Stimulated activated CD8-positive, alpha-beta memory T cell treated with anti-CD3 and anti-CD28 coated beads, Interleukin-4, amount 100 ng/mL, for 1 hour (primary cell): ENCODE measurements at places on chromosomes 2 and 18.
A peak's percentile ranks its signal among the peaks of the same experiment; 100 is the strongest.

DNA sequence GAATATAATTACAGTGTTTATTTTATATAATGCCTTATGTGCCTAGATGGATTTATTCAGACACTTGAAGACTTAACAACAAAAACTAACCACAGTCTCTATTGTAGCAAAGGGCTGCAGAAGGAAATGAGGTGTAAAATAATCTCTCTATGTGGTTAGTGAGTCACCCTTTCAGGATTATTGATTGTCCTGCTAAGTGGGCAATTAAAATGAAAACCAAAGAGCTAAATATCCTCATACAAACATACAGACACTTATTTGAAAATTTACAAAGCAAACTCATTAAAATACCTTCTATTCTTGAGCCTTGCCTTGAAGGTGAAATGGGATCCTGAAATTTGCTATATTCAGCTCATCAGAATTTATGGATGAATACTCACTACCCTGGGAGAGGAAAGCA, 27.7 kb upstream of the DCC start:
- DNase-seq: no peak

DNA sequence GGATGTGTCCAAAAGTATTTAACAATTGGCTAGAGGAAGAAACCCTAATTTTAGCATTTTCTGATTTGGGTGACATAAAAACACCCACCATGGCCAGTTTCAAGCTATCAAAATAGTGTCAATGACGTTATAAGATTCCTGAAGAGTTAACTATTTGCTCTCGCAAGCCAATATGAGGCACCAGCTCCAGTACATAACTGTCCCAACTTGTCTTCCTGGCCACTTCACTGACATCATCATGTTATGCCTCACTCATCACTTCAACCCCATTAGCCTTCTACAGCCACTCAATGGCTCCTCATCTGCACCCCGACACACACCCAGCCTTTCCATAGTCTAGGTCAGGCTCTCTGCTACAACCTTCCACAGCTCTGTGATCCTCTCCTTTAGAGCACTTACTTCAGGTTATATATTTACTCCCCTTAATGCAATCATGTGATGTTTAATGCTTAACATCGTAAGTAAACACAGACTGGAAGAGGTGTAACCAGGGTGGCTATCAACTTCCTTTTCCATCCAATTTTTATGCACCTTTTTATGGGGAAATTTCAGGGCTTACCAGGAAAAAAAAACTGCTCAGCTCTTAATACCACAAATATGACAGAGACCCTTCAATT, 158.7 kb downstream of the VWC2L start:
- no peak for DNase-seq

- no peak for DNase-seq
Observed at GRCh38 chr2:105854972-105855371, 110.3 kb downstream of the NCK2 start.

GRCh38 chr18:13464432-13465123, 246.0 kb downstream of the LDLRAD4 start:
- DNase-seq: peak; percentile 54
